Hair follicle dermal papilla cell (primary cell): ENCODE measurements at places on chromosomes 5 and 9. TPM values are rescaled to one million over a fixed set of nuclear protein-coding genes. Genes with fewer than 3 reads are reported as not detected.

WNK2 gene
- not detected in 2 replicates for total RNA-seq

HAPLN1 gene
- 67.4 and 179 TPM in 2 replicates for total RNA-seq

EXOSC3 gene
- 21.7 and 38.3 TPM in 2 replicates for total RNA-seq

OTP gene
- total RNA-seq: not detected in 2 replicates

WDR38 gene
- not detected in 2 replicates for total RNA-seq

NOXA1 gene
- 0.49 and 0.65 TPM in 2 replicates for total RNA-seq

NR5A1 gene
- not detected in 2 replicates for total RNA-seq

FCN2 gene
- 0.24 TPM in 1 of 2 replicates, not detected in the other for total RNA-seq

TMC1 gene
- total RNA-seq: 0.85 and 1.5 TPM in 2 replicates

RECK gene
- total RNA-seq: 142 and 147 TPM in 2 replicates
